Colonic mucosa (tissue), 4 donors: ENCODE measurements at places on chromosomes 4 and X. TPM values are rescaled to one million over a fixed set of nuclear protein-coding genes. Genes with fewer than 3 reads are reported as not detected.

- H3K36me3 ChIP-seq, result no peaks in the 10 kb centered on the region
- H3K4me1 ChIP-seq, result no peaks in the 10 kb centered on the region
- no peak overlapping the region for H3K4me3 ChIP-seq
- no peak overlapping the region for H3K27ac ChIP-seq
- no peaks in the 10 kb centered on the region for H3K27me3 ChIP-seq
Measured at GRCh38 chr4:137543648-137544047, 11.4 kb upstream of the PCDH18 start.

- no peaks in the 10 kb centered on the region for H3K27me3 ChIP-seq
- H3K36me3 ChIP-seq, result no peaks in the 10 kb centered on the region
- H3K27ac ChIP-seq, result no peak overlapping the region
Measured at GRCh38 chr4:10032625-10033024, 11.3 kb upstream of the SLC2A9 start.

DNA sequence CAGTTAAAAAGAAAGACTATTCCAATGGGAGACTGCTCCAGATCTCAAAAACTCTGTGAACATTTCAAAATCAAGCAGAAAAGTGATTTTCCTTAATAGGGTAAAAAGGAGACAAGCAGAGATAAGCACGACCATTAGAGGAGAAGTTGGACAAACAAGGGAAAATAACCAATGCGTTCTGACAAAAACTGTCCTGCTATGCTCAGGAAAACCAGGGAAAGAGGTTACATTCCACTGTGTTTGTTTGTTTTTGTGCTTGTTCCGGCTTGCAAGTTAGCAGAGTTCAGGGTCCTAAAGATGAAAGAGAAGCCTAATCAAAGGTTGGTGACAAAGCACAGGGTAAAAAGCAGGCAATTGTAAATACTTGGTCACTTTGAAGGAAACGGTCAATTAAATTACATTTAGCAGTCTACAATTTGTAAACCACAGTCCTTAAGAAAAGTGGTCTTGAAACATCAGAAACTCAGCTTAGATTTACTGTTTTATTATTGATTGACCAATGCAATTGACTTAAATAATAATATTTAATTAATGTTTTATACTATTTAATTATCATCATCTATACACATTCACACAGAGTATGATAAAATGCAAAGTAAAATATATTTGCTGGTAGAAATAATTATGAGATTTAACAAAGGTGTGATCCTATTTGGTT lies 186.2 kb upstream of the CPXCR1 start:
- H3K4me3 ChIP-seq, result no peak overlapping the region
- H3K36me3 ChIP-seq, result no peaks in the 10 kb centered on the region
- no peaks in the 10 kb centered on the region for H3K27me3 ChIP-seq
- H3K4me1 ChIP-seq, result no peaks in the 10 kb centered on the region
- DNase-seq, result no peak
- no peak overlapping the region for H3K27ac ChIP-seq

- no peak overlapping the region for H3K4me3 ChIP-seq
- H3K27me3 ChIP-seq, result no peaks in the 10 kb centered on the region
- no peaks in the 10 kb centered on the region for H3K36me3 ChIP-seq
- no peak overlapping the region for H3K27ac ChIP-seq
Measured at GRCh38 chr4:183348706-183349659, 26.8 kb upstream of the CLDN24 start.

- no peak overlapping the region for H3K4me3 ChIP-seq
- no peaks in the 10 kb centered on the region for H3K27me3 ChIP-seq
- H3K4me1 ChIP-seq, result no peaks in the 10 kb centered on the region
- no peak overlapping the region for H3K27ac ChIP-seq
- no peak for DNase-seq
Measured at GRCh38 chr4:10731162-10731561, 46.6 kb upstream of the CLNK start.

The DCAF12L1 gene
- total RNA-seq, result not detected

The ARHGAP6 gene
- 5.0 TPM for total RNA-seq

DNA sequence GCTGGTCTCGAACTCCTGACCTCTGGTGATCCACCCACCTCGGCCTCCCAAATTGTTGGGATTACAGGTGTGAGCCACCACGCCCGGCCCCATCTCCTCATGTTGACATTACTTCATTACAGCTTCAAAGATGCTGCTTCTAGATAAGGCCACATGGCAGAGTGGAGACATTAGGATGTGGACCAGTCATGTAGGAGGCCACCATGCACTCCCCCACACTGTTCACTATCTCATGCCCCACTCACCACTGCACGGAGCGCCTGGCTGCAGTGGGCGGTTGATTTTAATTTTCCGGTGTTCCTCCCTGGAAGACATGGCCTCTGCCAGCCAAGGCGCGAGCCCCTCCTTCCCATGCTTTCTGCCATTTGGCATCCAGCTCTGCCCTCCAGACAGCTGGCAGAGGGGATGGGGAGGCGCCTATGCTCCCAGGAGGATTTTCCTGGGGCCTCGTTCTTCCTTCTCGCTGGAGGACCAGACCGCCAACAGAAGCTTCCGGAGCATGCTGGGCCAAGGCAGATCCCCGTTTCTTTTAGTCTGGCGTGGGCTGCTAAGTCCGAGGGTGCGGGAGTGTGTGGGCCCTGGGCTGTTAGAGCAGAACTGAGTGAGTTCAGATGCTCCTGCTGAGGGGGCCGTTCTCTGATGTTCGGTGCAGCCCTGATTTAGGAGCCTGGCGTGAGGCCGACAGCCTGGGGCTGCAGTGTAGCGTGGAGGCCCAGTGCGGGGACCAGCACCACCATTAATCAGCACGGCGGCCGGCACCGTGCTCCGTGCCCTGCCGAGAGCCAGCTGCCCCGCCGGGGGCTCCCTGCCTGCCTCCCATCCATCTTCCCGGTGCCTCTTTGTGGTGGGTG lies 93.1 kb downstream of the SORCS2 start:
- no peaks in the 10 kb centered on the region for H3K4me1 ChIP-seq
- H3K4me3 ChIP-seq, result no peak overlapping the region
- no peaks in the 10 kb centered on the region for H3K27me3 ChIP-seq
- no peak overlapping the region for H3K27ac ChIP-seq
- no peak for DNase-seq

DNA sequence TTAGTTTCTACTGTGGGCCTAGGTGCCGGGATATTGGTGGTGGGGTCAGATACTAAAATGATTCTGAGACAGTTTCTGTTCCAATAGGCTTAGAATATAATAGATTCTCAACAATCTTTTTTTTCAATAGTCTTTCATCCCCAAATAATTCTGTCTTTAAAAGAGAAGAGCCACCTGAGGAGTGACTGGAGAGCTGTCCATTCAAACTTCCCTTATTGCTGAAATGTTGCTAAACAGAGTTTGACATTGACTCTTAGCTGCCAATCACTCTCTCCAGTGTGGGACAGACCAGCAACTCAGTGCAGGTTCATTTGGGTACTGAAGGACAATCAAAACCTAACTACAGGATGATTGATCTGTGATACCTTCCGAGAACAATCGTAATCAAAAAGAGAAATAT lies 12.4 kb upstream of the ADH7 start:
- no peaks in the 10 kb centered on the region for H3K27me3 ChIP-seq
- no peak overlapping the region for H3K4me3 ChIP-seq
- no peak overlapping the region for H3K27ac ChIP-seq
- DNase-seq, result no peak
- no peaks in the 10 kb centered on the region for H3K4me1 ChIP-seq
